ENCODE measurements at places on chromosomes 1 and 21.

DNA sequence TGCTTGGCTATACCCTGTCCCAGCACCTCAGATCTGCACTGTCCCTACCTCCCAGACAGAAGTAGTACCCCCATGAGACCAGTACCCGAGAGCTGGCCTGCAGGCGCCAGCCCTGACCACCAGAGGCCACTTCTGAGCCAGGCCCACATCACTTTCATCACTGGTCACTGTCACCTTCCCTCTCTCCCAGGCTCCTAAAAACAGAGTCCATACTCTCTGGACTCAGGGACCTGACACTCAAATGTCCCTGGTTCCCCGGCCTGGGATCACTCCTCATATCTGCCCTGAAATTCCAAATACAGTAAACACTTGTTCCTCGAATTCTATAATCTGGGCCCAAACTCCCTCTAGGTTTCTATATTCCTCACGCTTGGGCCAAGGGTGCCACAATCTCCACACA lies 18.7 kb downstream of the TMEM53 start:
- DNase-seq = no peak

- DNase-seq = no peak
Observed at GRCh38 chr21:44965251-44966022, 25.6 kb downstream of the SLX9 start.

DNA sequence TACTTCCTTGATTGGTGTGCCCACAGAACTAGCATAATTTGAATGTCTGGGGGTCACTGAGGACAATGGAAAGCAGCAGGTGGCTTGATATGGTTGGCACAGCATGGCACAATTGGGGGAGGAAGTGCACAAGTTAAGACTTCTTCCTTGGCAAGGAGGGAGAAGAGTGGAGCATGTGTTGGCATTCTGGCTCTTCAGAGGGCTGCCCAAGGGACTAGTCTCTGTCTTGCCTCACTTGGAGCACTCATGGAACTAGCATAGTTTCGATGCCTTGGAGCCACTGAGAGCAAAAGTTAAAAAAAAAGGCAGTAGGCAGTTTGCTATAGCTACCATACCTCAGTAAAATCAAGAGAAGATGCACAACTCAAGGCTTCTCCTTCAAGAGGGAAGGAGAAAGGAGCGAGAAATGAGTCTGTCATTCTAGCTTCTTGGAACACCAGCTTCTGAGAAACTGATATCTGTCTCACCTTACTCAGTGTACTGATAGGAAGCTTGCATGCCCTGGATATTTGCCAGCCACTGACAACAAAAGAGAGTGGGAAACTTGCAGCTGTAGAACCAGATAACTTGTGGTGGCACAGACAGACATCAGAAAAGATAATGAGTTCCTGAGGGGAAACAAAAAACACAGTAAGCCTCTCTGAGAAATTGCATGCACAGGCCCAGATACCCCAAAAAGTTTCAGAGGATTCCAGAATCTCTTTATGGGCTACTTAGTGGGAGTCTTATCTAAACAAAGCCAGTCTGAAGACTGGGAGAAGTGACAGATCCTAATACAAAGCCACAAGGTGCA lies 207.5 kb upstream of the SAMSN1 start:
- no peak for DNase-seq

DNA sequence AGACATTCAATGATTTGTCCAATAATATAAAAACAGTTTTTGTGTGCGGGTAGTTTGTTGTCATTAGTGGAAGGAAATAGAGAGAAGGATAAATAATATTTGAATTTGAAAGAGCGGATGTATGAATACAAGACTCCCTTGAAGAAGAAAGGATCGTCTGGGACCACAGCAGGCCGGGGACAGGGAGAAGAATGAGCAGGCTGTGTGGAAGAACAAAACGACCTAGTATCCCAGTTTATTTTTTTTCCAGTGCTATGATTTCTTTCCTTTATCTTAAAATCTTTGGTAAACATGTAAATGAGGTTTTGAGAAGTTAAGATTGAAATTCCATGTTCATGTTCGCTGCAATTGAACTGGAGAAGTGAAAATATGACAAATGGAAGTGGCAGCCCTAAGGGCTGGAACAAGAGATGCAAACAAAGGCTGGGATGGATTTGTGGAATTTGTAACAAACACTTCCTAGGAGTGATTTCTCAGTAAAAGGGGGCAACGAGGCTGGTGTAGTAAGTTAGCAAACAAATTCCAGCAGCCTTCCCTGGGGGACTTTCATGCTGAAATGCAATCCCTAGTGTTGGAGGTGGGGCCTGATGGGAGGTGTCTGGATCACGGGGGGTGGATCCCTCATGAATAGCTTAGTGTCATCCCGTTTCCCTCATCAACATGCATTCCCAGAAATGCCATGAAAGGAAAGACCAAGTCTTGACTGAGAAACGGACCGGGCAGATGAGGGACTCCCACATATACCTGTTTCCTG lies 10.2 kb upstream of the IFI16 start:
- peak; percentile 93 for DNase-seq

- no peak for DNase-seq
Observed at GRCh38 chr1:110035236-110035752, 870 bp downstream of the STRIP1 start.

GRCh38 chr1:1470626-1471388 lies 758 bp upstream of the ATAD3B start:
- no peak for DNase-seq

DNA sequence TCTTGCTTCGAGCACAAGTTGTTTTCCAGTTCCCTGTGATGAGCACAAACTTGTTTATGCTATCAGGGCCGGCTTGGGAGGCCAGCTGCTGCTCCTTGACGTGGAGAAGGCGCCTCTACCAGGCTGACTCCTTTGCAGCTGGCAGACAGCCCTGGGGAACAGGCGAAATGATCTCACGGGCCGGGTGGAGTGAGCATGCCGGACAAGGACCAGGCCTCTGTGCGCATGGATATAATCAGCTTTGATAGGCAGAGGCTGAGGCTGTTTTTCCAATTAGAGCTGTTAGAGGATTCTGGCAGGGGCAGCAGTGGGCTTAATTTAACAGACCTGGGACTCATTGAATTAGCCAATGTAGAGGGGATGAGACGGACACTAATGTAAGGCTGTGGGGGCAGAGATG lies 38.9 kb downstream of the FAM163A start:
- peak; percentile 85 for DNase-seq
